ENCODE measurements at places on chromosomes 16 and 17. TPM values are rescaled to one million over a fixed set of nuclear protein-coding genes. Genes with fewer than 3 reads are reported as not detected.
A peak's percentile ranks its signal among the peaks of the same experiment; 100 is the strongest.

DNA sequence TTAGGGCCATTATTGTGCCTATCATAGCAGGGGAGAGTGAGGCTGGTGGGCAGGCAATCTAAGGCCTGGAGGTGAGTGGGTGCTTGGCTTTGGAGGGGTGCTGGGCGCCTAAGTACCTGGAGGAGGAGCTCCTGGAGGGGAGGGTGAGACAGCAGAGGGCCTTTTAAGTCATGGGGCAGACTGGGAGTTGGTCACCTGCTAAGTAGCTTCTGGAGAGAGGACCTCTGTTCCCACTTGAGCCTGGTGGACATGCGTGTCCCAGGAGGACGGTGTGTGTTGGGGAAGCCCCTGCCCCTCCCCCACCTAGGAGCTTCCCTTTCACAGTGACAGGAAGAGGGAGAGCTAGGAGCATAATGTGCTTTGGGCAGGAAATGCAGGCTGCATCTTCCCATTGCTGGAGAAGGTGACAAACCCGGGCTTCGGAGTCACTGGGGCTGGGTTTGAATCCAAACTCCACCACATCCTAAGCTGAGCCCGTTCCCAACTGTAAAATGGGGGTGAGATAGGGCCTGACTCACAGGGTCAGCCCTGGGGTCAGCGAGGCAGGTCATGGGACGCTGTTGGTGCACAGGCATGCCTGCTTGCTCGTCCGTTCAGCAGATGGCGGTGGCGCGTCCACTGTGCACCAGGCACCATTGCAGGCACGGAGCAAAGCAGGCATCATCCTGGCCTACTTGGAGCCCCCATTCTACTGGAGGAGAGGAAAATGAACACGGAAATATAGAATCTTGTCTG, 37.9 kb downstream of the CMIP start:
- no peak for DNase-seq

DNA sequence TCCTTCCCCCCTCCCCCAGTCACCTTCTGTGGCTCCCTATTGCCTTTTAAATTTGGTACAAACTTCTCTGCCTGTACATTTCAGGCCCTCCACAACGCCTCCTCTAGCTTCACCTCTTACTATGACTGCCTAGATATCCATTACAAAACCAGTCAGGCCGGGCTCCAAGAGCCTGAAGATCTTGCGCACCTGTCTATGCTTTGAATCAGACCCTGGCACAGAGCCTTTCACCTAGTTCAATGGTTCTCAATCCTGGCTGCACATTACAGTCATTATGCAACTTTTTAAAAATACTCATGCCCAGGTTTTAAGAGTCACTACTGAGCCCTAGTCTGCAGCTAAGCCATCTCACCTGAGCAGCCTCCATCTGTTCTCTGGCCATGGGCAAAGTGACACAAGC, 1.6 kb upstream of the GAS7 start:
- DNase-seq: no peak

- no peak for DNase-seq
Measured at GRCh38 chr17:1975573-1975972, 49.6 kb downstream of the RTN4RL1 start.

Gene ABCC11
- 0.54 TPM for total RNA-seq

GRCh38 chr16:74666425-74667254, at the start of gene RFWD3:
RFWD3 (minus strand) TSS chr16:74666877; CDS start chr16:74661449, 5,428 bp downstream.
- DNase-seq: peak; percentile 97

- no peak for DNase-seq
Measured at GRCh38 chr17:45883063-45883462, 11.3 kb upstream of the MAPT start.

DNA sequence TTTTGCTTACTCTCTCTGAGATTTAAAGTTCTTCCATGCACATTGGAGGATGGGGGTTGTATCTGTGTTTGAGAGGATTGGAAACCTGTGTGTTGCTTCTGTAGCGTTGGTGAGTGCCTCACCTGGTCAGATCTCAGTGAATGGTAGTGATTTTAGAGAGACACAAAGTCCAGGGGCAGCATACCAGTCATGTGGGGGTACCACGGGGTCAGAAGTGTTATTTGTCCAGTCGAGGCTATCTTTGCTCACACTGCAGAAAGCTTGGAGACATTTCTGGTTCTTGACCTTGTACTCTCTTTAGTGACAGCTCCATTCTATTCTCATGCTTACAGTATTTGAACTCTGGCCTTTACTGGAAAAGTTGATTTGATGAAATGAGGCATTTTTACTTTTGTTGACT, 23.7 kb downstream of the PRKAR1A start:
- DNase-seq: no peak

Gene WNT3
- total RNA-seq: 5.5 TPM

- DNase-seq: peak; percentile 84
Measured at GRCh38 chr16:89201439-89202377, 1.4 kb upstream of the SLC22A31 start.

Gene MYH2
- total RNA-seq: not detected

- no peak for DNase-seq
Measured at GRCh38 chr17:9259419-9259818, 238.1 kb downstream of the NTN1 start.

DNA sequence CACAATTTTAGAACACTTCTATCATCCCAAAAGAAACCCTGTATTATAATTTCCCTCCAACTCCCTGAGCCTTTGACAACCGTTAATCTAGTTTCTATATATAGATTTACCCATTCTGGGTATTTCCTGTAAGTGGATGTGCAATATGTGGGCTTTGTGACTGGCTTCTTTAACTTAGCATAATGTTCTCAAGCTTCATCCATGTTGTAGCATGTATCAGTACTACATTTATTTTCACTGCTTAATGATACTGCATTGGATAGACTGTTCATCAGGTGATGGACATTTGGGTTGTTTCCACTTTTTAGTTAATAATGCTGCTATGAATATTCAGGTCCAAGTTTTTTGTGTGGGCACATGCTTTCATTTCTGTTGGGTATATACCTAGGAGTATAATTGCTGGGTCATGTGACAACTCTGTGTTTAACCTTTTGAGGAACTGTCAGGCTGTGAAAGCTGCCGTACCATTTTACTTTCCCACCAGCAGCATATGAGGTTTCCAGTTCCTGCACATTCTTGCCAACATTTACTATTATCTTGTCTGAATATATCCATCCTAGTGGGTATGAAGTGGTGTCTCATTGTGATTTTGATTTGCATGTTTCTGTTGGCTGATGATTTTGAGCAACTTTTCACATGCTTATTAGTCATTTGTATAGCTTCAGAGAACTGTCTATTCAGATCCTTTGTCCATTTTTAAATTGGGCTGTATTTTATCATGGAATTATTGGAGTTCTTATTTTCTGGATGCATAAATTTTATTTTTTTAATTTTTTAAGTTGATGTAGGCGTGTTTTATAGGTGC, 16.4 kb downstream of the REXO5 start:
- no peak for DNase-seq

DNA sequence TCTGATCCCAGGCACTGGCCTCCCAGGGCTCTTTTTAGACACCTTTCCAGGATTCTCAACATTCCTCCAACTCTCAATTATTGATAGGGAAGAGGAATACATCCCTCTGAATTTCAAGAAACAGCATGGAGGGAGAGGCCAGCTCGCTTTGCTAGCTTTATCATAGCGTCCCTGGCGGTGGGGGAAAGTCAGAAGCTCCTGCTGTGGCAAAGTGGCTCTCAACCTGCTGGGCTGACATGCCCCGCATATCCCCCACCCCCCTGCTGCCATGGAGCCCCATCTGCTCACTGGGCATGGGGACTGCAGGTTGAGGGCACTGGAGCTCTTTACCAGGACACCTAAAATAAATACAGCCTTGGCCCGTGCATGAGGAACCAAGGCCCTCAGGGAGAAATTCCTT, 140.3 kb downstream of the SLC39A11 start:
- no peak for DNase-seq

Gene AIPL1
- not detected for total RNA-seq

GRCh38 chr16:6193718-6194117, 1096.1 kb upstream of the EEF2KMT start:
- no peak for DNase-seq

Gene ZNF624
- total RNA-seq: 2.9 TPM

Gene MFAP4
- 0.52 TPM for total RNA-seq

- DNase-seq: no peak
Measured at GRCh38 chr17:3039736-3040135, 23.7 kb downstream of the OR1D5 start.

- no peak for DNase-seq
Measured at GRCh38 chr16:1560866-1561265, 27.4 kb downstream of the TMEM204 start.

DNA sequence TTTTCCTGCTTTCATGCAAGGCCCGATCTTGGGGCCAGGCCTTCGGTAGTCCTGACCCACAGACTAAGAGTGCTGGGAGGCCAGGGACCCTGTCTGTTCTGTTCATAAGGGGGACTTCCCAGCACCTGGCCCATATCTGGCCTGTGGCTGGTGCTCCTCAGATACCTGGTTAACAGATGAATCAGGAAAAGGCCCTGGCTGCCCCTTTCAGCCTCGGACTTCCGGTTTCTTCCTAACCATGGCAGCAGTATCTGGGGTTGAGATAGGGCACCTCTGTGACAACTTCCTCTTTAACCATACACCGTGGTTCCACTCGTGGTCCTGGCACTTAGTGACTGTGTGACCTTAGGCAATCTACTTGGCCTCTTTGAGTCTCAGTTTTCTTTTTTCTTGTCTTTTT, 18.4 kb downstream of the PLCG2 start:
- no peak for DNase-seq

DNA sequence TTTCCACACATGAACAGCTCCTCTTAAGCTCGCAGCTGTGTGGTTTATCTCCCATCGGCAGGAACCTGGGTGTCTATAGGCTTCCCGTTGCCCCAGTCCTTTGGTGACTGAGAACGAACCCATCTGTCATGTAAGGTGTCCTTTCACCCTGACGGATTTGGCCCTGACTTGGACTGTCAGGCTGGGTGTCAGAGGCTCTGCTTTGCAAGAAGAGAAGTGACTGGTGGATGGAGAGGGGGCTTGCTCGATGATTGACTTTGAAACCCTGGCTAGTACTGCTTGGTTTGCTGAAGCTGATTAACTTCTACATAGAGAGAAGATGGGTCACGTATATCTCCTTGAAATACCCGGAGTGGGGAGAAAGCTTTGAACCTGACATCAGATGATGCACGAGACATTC, 42.9 kb downstream of the COX4I1 start:
- no peak for DNase-seq

DNA sequence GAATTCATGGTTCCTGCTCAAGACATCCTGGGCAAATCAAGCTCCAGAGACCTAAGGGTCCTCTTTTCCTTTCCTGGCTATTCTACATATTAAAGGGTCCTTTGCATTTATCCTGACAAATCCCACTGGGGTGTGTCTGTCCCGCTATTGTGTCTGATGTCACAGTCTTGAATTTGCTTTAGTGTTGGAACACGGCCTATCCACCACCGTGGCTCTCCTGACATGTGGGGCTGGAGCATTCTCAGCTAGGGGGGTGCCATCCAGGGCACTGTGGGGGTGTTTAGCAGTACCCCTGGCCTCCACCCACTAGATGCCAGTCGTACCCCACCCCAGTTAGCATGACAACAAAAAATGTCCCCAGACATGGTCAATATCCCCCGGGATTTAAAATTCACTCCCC, 92.9 kb downstream of the IRF8 start:
- DNase-seq: no peak

- DNase-seq: no peak
Measured at GRCh38 chr16:65263896-65264295, 142.0 kb upstream of the CDH11 start.

GRCh38 chr16:76705892-76706291, 428.7 kb downstream of the CNTNAP4 start:
- DNase-seq: no peak

Gene TOM1L1
- total RNA-seq: 70.8 TPM

- peak; percentile 73 for DNase-seq
Measured at GRCh38 chr17:69525920-69526841, 111.7 kb downstream of the MAP2K6 start.

DNA sequence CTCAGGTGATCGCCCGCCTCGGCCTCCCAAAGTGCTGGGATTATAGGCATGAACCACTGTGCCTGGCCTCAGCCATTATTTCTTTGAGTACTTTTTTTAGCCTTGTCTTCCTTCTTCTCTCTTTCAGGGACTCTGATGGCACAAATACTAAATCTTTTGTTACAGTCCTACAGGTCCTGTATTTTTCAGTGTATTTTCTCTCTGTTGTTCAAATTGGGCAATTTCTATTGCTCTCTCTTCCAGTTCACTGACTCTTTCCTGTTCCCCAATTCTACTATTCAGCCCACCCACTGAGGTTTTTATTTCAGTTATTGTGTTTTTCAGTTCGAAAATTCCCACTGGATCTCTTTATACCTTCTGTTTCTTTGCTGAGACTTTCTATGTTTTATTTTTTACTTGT, 7.5 kb upstream of the DOK4 start:
- no peak for DNase-seq

GRCh38 chr16:81537721-81538561, 93.3 kb downstream of the CMIP start:
- DNase-seq: no peak

Data from HCT116 (cell line).